Inflammatory macrophage treated with lipopolysaccharide for 4 hours (primary cell): ENCODE measurements at places on chromosomes 12 and 14.

GRCh38 chr14:24406416-24406815, 7.6 kb downstream of the NYNRIN start:
- no peak for DNase-seq

- DNase-seq: peak; percentile 78
These were observed 7.9 kb upstream of the FBRSL1 start for GRCh38 chr12:132481771-132482745.

- no peak for DNase-seq
These were observed 51.0 kb downstream of the SPPL3 start for GRCh38 chr12:120853188-120853587.

GRCh38 chr12:52873832-52874572, 25.2 kb upstream of the KRT78 start:
- peak; percentile 83 for DNase-seq

GRCh38 chr12:26622601-26623000, 210.4 kb downstream of the ITPR2 start:
- DNase-seq: no peak

GRCh38 chr14:31006703-31007102, 18.7 kb upstream of the AP4S1 start:
- DNase-seq: no peak
